Osteocyte (in vitro differentiated cells): ENCODE measurements at places on chromosomes 3 and 15. TPM values are rescaled to one million over a fixed set of nuclear protein-coding genes. Genes with fewer than 3 reads are reported as not detected.

- H3K4me1 ChIP-seq: no peaks in the 10 kb centered on the region
- DNase-seq: no peak
- H3K36me3 ChIP-seq: peaks cover 23% of the 10 kb centered on the region
- H3K27me3 ChIP-seq: no peaks in the 10 kb centered on the region
These were observed 21.0 kb downstream of the MIX23 start for GRCh38 chr3:122362026-122362425.

DNA sequence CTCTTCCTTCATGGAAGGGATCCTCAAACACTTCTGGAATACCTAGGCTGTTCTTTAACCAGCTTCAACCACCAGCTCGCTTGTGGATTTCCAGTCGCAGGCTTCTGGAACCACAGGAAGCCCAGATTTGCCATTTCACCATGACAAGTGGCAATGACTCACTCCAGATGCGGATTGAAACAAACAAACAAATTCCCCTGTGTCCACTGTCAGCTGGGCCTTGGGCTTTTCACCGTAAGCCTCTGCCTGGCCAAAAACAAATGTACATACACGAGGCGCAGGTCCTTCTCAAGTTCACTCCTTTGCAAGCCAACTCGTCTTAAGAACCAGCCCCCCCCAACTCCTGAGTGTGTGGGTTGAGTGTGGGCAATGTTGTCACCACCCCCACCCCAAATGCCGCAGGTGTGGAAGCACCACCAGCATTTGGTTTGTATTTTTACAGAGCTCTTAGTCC is 8.8 kb downstream of the BCL6 start:
- peaks cover 63% of the 10 kb centered on the region for H3K4me1 ChIP-seq
- H3K36me3 ChIP-seq: peaks cover 20% of the 10 kb centered on the region
- H3K4me3 ChIP-seq: peak overlapping the region; percentile 94
- no peaks in the 10 kb centered on the region for H3K27me3 ChIP-seq

GRCh38 chr3:21752749-21753347 is 1.8 kb upstream of the ZNF385D start:
- DNase-seq: no peak
- no peak overlapping the region for H3K27ac ChIP-seq
- peaks cover 17% of the 10 kb centered on the region for H3K27me3 ChIP-seq

DNA sequence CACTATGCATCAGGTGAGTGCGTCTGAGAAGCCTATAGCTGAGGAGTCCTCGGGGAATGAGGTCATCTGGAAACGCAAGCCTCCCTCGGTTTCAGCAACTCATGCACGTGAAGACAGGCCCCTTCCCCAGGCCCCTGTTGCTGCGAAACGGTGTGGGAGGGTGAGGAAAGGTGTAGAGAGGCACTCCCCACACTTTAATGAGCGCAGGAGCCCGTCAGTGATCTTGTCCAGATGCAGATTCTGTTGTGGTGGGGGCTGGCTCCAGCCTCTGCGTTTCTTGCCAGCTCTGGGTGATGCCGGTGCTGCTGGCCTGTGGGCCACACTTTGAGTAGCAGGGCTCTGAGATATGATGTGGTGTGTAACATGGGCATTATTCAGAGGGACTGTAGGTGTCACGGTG is 38.6 kb upstream of the LACTB start:
- H3K27ac ChIP-seq: no peak overlapping the region
- H3K4me3 ChIP-seq: no peak overlapping the region
- no peaks in the 10 kb centered on the region for H3K36me3 ChIP-seq
- DNase-seq: no peak
- peaks cover 22% of the 10 kb centered on the region for H3K4me1 ChIP-seq

DNA sequence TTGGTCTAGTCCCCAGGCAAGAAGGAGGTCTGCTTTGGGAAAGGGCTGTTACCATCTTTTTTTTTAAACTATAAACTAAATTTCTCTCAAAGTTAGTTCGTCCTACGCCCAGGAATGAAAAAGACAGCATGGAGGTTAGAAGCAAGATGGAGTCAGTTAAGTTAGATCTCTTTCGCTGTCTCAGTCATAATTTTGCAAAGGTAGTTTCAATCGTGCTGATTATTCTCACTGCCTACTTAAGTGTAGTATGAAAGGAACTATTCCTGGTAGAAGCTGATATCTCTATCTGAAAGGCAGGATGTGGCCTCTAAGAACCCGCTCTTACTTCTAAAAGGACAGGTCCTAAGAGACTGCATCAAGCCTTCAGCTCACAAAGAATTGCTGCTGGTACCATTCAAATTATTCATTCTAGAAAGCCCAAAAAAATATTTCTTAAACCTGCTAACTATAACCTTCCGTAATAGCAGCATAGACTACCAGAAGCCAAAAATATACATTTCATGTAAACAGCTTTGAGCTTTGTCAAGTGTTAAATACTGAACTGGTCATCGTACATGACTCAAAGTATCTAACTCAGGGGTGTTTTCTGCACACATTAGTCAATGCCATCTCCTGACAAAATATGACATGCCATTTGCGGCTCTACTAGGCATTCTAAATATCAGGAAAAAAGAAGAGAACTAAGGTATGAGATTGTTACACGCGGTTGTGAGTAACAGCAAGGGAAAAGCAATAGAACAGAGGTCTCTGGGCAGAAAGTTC is 96.0 kb upstream of the CCDC80 start:
- H3K27ac ChIP-seq: no peak overlapping the region
- no peaks in the 10 kb centered on the region for H3K27me3 ChIP-seq

- no peak overlapping the region for H3K4me3 ChIP-seq
- no peak for DNase-seq
- no peaks in the 10 kb centered on the region for H3K36me3 ChIP-seq
- H3K27me3 ChIP-seq: peaks cover 67% of the 10 kb centered on the region
These were observed 246.2 kb downstream of the UACA start for GRCh38 chr15:70517194-70517590.

- H3K27me3 ChIP-seq: no peaks in the 10 kb centered on the region
- DNase-seq: peak; percentile 38
- no peak overlapping the region for H3K4me3 ChIP-seq
- no peak overlapping the region for H3K27ac ChIP-seq
- peaks cover 3% of the 10 kb centered on the region for H3K36me3 ChIP-seq
These were observed 8.8 kb downstream of the KLF15 start for GRCh38 chr3:126348308-126348920.

ANKUB1 gene
- total RNA-seq: not detected in 2 replicates
